ENCODE measurements at places on chromosomes 1 and 21.

GRCh38 chr1:154556422-154556821 is 2.0 kb downstream of the UBE2Q1 start:
- DNase-seq = no peak

DNA sequence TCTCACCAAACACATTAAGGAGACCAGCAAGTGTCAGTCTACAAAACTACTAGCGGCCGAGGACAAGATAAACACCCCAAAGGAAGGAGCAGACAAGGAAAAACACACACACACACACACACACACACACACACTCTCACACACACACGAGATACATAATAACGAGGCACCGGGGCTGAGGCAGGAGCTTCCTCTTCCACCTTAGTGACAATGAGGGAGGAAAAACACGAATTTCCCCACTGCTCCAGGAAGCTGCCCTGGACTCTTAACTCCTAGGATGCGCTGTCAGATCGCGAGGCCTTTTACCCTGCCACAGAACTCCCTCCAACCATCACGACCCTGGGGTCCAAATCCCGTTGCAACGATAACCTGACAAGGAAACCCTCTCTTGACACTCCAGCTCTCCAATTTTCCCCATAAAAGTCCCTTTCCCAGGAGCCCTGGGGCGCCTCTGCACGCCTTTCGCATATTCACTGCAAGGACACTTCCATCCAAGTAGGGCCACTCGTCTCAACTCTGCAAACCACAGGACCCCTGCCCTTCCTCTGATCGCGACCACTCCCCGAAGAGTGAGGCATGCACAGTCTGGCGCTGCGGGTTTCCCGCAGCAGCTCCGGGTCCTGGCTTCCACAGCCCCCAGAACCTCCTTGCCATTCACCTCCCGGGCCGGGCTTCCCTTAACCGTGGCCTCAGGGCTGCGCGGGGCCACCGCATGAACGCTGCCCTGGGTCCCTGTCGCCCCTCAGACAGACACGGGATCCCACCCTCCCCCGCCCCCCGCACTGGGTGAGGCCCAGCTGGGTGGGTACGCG is 581 bp downstream of the ETV3 start:
- peak; percentile 32 for DNase-seq

- peak; percentile 52 for DNase-seq
These were observed 28.1 kb downstream of the SLC44A5 start for GRCh38 chr1:75582725-75583261.

GRCh38 chr1:98368995-98369394 is 292.5 kb upstream of the SNX7 start:
- no peak for DNase-seq

All from endothelial cell of umbilical vein (primary cell).